ENCODE measurements at places on chromosomes 16 and 17.

DNA sequence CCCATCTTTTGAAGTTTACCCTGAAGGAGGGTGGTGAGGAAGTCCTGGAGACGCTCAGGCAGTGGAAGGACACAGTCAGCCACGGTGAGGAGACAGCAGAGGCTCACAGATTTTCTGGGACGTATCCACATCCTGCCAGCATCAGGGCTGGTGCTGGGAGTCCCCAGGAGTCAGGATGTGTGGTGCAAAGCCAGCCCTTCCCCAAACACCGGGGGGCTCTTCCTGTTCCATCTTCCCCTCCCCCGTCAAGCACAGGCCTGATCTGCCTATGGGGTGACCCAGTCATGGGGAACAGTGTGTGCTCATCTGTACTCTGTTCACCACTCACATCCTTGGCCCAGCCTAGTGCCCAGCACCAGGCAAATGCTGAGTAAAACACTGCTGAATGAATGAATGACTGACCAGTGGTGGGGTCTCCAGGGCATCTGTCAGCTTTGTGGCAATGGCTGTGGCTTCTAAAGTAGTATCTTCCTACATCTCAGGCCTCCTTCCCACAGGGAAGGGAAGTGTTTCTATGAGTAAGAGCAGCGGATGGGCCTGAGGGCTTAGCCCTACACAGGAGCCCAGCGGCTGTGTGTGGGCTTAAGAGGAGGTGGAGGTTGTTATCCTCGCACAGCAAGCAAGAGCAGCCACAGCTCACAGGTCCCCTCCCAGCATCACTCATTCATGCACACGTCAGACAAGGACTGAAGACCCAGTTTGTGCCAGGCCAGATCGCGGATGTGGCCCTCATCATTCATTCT is 23.3 kb downstream of the NOS2 start:
- DNase-seq = no peak

- no peak for DNase-seq
Observed at GRCh38 chr16:19179546-19180490, 11.8 kb downstream of the SYT17 start.

GRCh38 chr17:49359990-49360795 is 1.9 kb downstream of the ZNF652 start:
- no peak for DNase-seq

DNA sequence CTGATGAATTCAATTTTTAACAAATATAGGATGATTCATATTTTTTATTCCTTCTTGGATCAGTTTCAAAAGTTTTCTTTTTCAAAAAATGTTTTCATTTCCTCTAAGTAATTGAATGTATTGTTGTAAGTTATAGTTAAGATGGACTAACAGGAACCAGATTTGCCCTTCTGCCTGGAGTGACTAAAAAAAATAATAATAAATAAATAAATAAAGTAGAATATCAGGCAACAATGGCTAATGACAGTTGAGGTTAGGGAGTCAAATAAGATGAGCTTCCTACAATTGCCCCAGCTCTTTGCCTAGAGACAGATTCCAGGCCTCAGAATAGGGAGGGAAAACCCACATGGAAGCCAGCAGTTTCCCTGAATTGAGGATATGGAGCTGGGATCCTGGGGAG is 73.7 kb upstream of the MSI2 start:
- no peak for DNase-seq

GRCh38 chr17:78678222-78678557 is 101.0 kb upstream of the DNAH17 start:
- no peak for DNase-seq

DNA sequence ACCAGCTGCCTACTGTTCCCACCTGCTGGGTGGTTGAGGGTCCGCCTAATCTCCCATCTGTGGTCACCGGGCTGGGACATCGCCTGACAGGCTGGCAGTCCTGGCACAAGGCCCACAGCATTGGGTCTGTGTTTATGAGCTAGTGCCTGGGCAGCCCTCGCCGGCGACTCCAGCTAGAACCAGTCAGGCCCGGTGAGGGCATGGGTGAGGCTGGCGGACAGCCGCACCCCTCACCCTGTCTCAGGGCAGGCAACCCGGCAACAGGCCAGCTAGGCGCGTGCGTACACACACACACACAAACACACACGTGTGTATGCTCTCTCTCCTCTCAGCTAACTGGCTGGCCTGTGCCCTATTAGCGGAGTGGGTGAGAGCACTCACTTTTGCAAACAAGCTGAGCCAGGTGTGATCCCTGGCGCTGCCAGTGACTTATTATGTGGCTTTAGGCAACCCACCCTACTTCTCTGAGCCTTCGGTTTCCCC is 10.4 kb downstream of the HSD11B2 start:
- no peak for DNase-seq

- DNase-seq = no peak
Observed at GRCh38 chr16:74627506-74628220, 20.7 kb upstream of the GLG1 start.

DNA sequence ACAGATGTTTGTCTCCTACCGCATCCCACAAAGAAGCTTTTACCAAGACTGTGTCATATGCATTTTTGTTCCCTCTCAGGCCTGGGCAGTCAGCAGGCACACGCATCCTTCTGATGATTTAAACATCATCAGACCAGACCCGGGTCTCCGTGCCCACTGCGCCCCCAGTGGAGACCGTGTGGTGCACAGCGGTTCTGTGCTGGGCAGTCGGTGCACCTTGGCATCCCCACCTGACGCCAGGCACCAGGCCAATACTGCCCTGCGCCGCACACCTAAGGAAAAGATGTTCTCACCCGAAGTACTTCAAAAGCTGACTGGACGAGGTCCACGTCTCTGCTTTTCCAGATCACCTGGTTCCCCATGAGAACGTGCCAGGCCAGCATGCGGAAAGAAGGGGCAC is 10.6 kb upstream of the PLD6 start:
- no peak for DNase-seq

DNA sequence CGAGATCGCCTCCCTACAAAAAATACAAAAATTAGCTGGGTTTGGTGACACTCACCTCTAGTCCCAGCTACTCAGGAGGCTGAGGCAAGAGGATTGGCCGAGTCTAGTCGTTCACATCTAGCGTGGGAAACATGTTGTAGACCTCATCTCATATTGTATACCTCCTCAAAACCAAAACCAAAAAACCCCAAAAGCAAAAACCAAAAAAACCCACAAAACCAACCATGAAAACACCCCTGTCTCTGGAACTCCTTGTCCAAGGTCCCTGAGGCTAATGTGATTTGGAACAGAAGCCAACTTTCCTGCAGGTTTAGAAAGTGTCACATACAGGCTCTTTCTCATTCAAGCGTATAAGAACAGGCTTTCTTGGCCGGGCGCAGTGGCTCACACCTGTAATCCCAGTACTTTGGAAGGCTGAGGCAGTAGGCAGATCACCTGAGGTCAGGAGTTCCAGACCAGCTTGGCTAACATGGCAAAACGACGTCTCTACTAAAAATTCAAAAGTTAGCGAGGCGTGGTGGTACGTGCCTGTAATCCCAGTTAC is 29.0 kb downstream of the RAB11FIP3 start:
- no peak for DNase-seq

DNA sequence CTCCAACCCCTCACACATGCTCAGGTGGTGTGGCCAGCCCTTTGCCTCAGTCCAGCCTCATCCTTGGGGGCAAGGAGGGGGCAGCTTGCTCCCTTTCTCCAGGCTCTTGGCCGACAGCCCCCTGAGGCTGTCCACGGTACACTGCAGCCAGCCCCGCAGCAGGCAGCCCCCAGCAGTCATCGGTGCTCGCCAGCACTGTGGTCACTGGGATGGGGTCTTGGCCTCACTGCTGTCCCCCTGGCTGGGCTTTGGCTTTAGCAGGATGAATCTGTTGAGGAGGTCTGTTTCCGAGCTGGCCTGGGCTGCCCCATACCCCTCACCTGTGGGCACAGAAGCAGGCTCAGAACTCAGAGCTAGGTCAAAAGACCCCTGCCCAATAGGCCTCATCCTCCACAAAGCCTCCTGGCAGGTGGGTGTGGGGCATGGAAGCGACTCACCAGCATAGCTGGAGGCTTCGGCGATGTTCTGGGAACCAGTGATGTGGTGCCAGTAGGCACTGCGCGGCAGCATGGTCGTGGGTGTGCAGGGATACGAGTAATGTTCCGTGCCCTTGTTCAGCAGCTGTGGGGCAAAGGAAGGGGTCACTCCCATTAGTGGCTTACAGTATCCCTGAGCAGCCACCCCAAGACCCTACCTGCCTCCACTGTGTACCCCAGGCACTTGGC is 10.8 kb downstream of the POLR2C start:
- no peak for DNase-seq

DNA sequence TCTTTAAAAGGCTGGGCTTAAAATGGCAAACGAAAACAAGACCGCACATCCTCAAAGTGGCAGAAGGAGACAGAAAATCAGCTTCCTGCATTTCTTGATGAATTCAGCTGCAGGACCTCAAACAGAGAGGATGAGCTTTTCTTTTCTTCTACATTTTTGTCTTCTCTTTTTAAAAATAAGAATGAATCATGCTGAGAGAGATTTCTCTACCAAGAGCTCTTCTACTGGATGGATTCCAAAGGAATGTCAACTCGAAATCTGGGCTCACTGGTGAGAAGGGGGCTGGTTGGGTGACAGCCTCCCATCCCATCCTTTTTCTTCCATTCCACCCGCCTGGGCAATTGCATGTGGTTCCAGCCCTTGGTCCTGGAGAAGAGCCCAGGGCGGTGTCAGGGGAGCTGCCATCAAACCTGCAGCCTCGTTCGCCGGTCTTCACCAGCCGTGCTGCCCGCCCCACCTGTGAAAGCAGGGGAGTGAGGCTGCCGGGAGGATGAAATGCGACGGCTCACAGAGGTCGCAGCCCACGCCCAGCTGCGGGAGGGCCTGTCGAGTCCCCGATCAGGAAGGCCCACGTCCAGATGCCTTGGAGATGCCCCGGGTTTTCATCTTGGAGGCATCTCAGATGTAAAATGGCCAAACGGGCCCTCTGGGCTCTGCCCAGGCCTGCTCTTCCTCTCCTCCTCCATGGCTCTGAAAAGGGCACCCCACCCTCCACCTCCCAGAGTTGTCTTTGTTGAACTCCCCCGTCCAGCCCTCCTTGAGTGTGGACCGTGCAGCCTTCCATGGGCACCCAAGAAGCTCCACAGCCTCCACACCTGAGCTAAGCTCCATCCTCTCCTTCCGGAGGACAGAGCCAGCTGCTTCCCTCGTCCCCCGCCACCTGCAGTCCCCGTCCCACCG is 121.9 kb downstream of the FOXL1 start:
- DNase-seq = no peak

DNA sequence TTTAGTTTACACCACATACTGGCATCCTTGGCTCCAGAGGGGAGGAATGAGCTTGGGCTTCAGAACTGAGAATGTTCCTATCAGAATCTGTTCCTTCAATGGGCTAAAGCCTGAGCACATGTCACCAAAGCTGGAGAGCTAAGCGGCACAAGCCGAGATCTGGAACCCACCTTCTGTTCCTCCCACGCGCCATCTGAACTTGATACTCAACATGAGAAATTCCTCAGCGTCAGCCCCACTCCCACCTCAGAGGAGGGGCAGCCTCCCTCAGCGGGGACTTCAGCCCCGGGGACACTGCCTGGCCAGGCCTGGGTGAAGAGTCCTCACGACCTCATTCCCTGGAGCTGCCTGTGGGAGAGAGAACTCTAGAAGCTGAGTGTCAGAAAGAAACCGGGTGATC is 22.8 kb upstream of the SLC47A1 start:
- DNase-seq = no peak

- DNase-seq = no peak
Observed at GRCh38 chr16:4800290-4801041, 2.0 kb downstream of the ROGDI start.

DNA sequence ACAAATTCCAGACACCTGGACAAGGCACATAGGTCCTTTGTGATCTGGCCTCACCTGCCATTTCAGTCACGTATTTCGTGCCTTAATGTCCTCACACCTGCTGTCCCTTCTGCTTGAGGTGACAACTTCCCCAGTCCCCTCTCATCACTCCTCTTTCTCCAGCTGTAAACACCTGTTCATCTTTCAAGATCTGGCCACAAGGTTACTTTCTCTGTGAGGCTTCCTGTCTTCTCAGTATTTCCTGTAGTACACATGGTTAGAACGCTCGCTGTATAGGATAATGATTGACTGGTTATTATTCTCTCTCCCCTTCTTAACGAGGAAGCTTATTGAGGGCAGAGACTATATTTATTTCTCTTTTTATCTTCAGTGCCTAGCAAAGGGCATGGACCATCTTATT is 74.5 kb upstream of the PMFBP1 start:
- DNase-seq = no peak

GRCh38 chr16:35744084-35744483 is 2284.7 kb downstream of the TP53TG3F start:
- DNase-seq = no peak

DNA sequence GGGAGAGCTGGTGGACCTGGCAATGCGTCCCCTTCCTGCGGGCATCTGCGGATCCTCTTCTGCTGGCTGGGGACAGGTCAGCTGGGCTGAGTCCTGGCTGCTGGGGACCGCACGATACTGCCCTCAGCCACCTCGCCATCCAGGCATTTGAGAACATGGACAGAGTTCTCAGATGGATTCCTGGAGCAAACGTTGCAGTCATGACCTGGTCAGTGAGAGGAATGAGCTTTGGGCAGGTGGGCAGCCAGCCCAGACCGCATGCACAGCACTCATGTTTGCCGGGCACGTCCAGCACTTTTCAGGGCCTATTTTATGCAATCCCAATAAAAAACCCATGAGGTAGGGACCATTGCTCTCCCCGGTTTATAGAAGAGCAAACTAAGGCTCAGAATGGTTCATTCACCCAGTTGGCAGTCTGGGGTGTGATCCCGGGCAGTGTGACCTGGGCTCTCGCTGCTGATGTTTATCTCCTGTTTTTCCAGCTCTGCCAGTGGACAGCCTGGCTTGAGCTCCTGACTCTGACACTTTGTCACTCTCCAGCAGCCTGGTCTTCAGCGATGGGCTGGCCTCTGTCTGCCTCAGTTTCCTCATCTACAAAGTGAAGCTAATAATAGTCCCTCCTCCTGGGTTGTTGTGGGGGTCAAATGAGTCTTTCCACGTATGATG is 294.7 kb downstream of the IRF8 start:
- DNase-seq = no peak

- no peak for DNase-seq
Observed at GRCh38 chr17:80382956-80383355, 32.0 kb upstream of the ENDOV start.

DNA sequence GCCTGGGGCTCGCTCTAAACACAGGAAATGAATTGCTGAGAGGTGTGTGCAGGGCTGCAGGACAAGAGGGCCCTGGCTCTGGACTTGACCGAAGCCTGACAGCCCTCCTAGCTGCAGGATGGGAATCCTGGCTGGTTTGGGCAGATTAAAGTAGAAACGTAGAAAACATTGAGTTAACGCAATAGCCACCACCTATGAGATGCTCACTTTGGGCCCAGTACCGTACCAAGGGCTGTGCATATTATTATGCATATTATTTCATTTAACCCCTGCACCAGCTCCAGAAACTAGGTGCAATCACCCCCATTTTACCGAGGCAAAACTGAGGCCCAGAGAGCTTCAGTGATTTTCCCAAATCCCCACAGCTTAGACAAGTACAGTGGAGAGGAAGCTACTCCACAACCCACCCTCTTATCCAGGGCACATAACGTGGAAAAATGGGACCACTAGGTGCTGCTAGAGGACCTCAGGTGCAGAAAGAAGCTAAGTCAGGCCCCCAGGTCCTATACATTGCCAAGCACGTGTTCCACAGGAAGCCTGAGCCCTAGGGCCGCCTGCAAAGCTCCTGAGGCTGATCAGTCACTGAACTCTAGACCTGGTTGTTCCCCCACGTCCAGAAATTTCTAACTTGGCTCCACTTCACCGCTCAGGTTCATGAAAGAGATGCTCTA is 79.2 kb downstream of the MYH11 start:
- no peak for DNase-seq

- DNase-seq = no peak
Observed at GRCh38 chr16:9232102-9232770, 140.8 kb downstream of the HAPSTR1 start.

GRCh38 chr16:16067127-16067526 is 117.7 kb downstream of the ABCC1 start:
- no peak for DNase-seq

All from stimulated activated CD8-positive, alpha-beta memory T cell treated with anti-CD3 and anti-CD28 coated beads, Interleukin-12 subunit alpha, Interleukin-12 subunit beta, amount 100 ng/mL, for 1 hour (primary cell).